ENCODE measurements at places on chromosomes 12 and 14.

DNA sequence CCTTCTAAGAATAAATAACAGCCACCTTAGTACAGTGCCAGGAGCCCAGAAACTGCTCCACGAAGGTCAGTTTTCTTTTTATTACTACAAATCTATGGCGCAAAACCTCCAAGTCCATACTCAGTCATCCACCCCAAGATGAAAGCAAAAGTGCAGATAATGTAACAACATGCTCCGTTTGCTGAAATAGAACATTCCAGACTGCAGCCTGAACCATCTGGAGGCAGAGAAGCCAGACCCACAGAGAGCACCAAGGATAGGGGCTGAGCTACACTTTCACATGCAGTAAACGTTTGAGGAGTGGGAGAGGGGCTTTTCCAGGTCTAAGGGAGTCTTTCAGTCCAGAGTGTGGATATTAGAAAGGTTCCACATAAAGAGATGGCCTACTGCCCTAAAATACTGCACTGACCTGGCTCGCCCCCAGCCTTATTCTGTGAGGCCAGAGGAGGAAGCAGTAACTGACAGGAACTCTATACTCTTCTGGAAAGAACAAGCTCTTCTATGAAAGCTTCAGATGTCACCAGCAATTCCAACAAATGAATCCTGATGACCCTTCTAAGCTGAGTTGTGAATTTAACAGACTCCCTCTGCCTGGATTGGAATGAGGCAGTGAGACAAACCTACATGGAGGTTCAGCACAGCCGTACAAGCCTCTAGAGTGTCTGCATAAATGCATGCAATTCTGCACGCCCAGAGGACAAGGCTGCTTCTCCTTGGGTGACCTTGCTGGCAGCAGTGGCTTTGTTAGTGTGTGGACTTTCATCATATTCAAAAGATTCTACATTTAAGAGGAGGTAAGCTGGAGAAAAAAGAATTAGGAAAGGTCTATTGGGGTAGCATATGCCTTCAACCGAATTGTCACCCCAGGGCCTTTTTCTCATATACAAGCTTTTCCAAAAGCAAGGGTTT is 153.9 kb upstream of the EGLN3 start:
- no peak for DNase-seq

GRCh38 chr14:34063470-34064164 is 112.7 kb upstream of the EGLN3 start:
- DNase-seq = no peak

DNA sequence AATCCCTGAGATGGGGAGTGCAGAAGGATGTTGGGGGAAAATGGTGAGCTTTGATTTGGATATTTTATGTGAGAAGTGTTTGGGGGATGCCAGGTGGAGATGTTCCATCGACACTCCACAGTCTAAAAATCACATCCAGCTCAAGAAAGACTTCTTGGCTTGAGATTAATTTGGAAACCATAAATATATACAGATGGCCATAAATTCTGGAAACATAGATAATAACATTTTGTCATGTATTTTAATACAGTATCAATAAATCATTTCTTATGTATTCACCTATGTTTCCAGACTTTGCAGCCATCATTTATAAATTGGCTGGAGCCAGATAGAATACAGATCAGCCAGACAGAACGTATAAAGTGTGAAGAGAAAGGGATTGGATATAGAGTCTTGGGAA is 245.5 kb upstream of the DDHD1 start:
- no peak for DNase-seq

DNA sequence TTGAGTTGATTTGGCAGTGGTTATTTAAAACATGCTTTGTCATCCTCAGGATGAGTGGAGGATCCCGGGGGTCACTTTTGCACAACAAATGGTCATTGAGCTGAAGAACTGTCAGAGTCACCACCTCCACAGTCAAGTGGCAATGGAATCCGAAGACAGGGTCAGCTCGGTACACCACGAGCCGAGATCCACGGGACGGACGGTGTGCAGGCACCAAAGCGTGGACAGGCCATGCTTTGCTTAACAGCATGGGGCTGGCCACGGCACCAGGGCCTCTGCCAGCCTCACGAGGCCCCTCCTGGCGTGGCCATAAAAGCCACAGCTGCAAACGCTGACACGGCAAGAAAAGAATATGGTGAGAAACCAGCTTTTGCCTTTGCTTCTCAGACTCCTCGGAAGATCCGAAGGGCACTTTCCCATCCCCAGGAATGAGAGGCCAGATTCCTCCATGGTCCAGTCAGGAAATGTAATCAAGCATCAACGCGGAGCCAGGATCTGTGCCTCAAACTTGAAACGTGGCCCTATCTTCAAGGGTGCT is 152.2 kb upstream of the DIO3 start:
- DNase-seq = no peak

DNA sequence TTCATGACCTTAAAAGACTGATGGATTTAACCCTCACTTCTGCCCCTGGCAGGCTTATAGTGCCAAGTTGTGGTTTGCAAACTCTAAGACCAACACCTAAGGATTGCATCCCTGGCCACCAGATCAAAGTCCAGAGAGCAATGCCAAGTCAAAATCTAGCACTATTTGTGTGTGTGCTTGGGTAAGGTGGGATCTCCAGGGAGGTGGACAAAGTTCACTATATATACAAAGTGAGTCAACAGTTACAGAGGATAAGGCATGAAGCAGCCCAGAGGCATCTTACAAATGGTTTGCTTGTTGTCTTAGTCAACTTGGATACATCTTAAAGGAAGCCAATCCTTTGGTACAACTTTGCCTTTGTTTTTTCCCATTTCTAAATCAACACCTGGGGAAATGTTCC is 137.3 kb downstream of the MSRB3 start:
- no peak for DNase-seq

DNA sequence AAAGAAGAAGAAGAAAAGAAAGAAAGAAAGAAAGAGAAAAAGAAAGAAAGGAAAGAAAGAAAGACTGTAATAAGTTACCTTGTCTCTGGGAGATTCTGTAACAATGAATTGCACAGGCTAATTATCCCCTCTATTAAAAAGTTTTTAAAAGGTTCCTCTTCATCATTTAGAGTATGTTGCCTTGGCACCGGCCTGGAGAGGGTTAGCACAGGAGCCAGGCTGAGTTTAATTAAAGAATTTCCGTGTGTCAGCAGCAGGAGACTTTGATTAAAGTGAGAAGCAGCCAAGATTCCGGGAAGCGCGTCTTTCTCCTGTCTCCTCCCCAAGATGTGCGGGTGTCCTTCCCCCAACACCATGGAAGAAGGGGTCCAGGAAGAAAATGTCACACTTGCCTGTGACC is 92.8 kb upstream of the ETV6 start:
- no peak for DNase-seq

DNA sequence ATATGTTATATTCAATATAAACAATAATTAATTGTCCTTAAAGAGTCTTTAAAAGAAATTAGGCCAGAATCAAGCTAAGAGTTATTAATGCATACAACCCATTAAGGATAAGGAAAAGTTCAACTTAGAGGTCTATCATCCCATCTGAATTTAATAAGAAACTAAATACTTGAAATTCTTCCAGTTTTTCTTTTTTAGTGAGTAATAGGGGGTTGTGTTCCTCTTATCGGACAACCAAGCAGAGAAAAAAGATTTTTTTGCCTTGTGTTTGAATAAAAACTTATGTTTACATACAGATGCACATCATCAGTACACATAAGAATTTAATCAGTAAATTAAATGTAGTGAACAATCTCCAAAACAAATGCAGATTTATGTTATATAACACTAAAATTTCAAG is 32.5 kb downstream of the PAWR start:
- no peak for DNase-seq

DNA sequence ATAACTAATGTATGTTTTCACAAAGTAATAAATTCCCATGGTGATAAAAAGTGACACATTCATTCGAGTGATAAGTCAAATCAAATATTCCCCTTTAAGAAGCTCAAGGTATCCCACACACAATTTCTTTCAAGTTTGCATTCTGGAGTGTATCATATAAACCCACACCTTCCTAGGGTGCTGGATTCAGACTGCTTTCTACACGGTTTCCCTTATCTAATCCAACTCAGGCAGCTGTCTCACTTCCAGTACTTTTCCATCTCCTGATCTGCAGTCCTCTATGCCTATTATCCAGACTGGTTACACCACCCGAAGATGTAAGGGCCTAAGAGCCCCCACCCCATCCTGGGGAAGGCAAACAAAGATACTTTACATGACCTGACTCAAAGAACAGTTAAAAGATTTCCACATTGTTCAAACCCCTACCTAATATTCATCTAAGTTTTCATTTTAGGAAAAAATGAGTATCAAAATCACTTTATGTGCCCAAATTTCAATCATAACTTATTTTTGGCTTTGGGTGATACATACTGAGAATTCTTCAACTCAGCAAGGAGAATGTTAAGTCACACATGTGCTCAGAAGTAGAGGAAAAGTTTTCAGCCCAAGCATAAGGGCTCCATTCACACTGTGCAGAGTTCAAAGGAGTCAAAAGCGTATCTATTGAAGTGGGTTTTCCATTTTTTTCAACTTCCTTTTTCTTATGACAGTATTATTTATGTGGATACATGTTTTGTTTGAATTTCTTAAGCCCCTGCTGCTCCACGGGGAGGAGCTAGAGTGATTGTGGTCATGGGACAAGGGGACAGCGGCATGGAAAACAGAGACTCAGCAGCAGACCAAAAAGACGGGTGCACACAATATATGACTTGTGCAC is 41.8 kb downstream of the CORO1C start:
- DNase-seq = no peak

GRCh38 chr14:83217492-83217891 is 1683.8 kb upstream of the SEL1L start:
- DNase-seq = no peak

GRCh38 chr14:61098721-61099120 is 117.7 kb downstream of the SLC38A6 start:
- no peak for DNase-seq

- no peak for DNase-seq
Observed at GRCh38 chr12:112839386-112839972, 47.9 kb downstream of the RPH3A start.

- no peak for DNase-seq
Observed at GRCh38 chr14:45519766-45520165, 266.8 kb upstream of the MIS18BP1 start.

- no peak for DNase-seq
Observed at GRCh38 chr14:81113176-81113575, 107.6 kb downstream of the GTF2A1 start.

DNA sequence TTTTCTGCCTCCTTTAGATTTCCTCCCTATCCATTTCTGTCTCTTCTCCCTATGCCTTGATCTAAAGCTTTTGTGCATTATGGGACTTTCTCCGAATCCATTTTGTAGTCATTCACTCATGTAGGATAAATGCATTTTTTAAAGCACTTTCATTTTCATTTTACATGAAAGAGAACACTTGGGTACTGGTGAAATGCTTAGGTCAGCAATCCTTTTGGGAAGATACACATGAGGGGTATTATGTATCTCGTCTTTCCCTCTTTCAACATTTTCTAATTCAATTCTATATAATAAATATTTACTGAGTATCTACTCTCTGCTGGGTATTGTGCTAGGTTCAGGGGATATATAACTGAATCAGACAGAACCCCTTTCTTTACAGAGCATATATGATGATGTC is 577.6 kb downstream of the NRXN3 start:
- no peak for DNase-seq

- DNase-seq = no peak
Observed at GRCh38 chr12:117189725-117190209, 503 bp downstream of the FBXO21 start.

DNA sequence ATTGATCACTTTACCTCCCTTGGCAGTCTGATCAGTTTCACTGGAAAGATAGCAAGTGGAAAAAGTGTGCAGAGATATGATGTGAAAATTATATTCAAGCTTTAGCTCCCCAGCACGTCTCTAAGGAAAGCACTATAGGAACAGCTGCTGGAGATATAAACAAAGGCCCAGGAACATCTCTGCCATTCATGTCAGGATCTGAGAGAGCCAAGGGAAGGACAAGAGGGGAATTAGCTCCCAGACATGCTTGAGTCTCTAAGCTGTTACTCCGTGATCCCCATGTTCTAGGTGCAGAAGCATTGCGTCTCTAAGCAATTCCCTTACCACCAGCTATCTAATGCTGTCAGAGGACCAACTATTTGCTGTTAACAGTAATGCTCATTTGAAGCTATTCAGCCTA is 700.2 kb downstream of the DIO2 start:
- DNase-seq = no peak

DNA sequence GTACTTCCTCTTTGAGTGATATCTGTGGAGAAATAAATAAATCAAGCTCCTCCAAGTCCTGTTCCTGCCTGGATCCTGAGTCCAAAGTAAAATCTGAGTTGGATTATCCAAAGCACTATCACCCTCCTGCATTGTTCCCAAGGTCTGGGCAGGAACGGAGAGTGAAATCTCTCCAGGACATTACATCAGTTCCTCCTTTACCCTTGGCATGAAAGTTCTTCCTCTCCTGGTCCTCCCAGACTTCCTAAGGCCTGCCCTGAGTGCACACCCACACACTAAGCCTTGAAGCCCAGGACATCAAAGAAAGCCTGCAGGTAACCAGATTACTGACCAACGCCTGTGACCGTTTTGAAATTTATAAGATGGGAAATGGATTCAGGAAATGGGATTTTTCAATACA is 206.8 kb upstream of the BCL2L14 start:
- DNase-seq = no peak

- no peak for DNase-seq
Observed at GRCh38 chr12:28424965-28425364, 234.7 kb downstream of the CCDC91 start.

- no peak for DNase-seq
Observed at GRCh38 chr12:65534238-65534841, 255.9 kb downstream of the MSRB3 start.

DNA sequence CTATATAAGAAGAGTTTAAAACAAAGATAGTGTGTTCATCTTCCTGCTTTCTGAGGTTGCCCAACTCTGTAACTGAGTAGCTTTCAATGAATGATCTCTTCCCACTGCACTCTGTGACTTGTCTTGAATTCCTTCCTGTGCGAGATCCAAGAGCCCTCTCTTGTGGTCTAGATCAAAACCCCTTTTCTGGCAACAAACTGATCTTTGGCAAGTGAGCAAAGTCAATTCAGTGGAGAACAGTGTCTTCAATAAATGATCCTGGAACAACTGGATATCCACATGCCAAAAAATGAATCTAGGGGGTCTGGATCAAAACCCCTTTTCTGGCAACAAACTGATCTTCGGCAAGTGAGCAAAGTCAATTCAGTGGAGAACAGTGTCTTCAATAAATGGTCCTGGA is 8.5 kb downstream of the CFAP54 start:
- no peak for DNase-seq

DNA sequence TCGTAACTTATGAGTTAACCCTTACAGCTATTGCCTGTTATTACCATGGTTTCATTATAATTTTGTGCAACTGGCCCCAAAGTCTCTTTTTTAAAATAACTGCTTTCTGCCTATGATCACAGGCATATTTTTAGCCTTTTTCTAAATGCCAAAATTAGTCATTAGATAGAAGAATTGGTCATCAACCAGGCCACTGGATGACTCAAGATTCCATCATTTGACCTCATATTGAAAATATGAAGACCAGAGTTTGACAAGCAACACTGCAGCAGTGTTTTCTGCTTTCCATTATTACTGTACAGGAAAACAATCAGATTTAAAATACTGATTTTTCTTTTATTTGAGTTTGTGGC is 54.7 kb upstream of the OTOGL start:
- no peak for DNase-seq
